ENCODE measurements at places on chromosomes 2 and 18.

- no peak for DNase-seq
Observed at GRCh38 chr2:215654148-215654819, 218.4 kb upstream of the FN1 start.

GRCh38 chr2:32714521-32714920 lies 86.7 kb downstream of the TTC27 start:
- DNase-seq: no peak

GRCh38 chr2:133352719-133353118 lies 215.5 kb downstream of the NCKAP5 start:
- no peak for DNase-seq

DNA sequence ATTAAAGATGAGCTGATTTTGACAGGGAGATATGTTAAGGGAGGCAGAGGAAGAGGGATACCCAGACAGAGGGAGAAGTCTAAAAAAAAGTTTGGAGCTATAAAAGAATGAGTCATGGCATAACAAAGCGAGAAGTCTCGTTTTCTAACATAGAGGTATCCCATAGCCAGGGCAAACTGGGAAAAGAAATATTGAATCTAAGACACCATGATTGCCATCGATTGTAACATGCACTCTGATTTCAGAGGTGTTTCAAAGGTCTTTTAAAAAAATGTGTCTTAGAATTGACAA lies 110.7 kb downstream of the MDH1 start:
- no peak for DNase-seq

- no peak for DNase-seq
Observed at GRCh38 chr2:85231952-85232351, 95.8 kb downstream of the TGOLN2 start.

DNA sequence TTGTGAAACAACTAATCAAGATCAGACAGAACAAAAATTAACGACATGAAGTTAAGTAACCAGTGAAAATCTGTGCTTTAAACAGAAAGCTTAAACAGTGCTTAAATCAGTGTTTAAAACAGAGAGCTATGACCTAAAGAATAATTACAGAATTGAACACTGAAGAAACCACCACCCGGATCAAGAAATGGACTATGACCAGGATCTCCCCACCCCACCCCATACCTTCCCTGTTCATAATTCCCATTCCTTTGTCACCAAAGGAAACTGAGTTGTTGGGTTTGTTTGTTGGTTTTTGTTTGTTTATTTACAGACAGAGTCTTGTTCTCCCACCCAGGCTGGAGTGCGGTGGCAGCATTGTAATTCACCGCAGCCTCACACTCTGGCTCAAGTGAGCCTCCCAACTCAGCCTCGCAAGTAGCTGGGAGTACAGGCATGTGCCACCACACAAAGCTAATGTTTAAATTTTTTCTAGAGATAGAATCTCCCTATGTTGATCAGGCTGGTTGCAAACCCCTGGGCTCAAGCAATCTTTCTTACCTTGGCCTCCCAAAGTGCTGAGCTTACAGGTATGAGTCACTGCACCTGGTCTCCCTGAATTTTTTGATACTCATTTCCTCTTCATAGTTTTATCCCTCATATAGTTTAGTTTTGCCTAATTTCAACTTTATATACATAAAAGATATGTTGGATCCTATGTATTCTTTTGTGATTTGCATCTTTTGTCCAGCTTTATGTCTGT lies 8.2 kb upstream of the ALPG start:
- no peak for DNase-seq

GRCh38 chr2:125596612-125597011 lies 1059.3 kb upstream of the GYPC start:
- DNase-seq: no peak

- no peak for DNase-seq
Observed at GRCh38 chr2:121902171-121902591, 146.7 kb downstream of the TSN start.

DNA sequence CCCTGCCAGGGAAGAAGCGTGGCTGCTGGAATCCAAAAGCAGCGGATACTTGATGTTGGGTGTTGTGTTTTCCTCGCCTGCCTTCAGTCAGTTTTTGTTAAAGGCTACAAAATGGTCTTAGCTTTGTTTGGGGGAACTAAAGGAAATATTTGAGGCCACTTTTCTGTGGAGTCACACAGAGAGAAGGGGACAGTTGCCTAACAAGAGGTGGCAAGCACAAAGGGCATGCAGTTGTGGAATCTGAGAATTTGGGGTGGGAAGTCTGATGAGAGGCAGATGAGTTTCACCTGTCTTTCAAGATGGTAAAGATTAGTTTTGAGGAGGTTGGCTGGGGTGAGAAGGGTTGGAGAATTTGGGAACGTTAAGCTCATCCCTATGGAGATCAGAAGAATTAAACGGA lies 2.9 kb downstream of the MALT1 start:
- DNase-seq: no peak

DNA sequence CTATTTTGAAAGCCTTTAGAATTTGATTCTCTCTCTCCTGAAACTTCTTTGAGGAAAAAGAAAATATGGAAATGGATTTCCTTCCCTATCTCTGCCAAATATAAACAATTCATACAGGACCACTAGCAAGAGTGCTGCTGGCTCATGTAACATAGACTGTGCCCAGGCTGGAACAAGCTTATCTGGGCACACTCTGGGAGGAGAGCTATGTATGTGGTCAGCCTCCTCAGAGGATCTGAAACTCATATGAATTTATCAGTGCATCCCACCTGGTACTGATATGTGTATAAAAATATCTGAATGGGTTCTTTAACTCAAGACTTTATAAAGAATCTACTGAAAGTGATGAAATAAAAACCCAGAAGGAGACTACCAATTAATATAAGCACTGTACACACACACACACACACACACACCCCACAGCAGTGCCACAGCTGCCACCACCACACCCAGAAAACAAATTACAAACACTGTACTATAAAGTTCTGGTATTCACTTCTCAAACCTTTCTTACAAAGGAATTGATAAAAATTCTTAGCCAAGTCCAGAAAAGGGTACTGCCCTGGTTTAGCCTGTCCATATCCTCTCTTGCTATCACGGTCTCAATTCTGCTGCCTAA lies 115.6 kb downstream of the IRS1 start:
- DNase-seq: no peak
